Femur (tissue), 1 donor: ENCODE measurements at places on chromosomes 11 and 22.
A peak's percentile ranks its signal among the peaks of the same experiment; 100 is the strongest.

- peak; percentile 28 for DNase-seq
Observed at GRCh38 chr22:34973926-34974325, 92.0 kb upstream of the ISX start.

GRCh38 chr11:68140496-68141245 is 19.5 kb upstream of the CHKA start:
- no peak for DNase-seq

DNA sequence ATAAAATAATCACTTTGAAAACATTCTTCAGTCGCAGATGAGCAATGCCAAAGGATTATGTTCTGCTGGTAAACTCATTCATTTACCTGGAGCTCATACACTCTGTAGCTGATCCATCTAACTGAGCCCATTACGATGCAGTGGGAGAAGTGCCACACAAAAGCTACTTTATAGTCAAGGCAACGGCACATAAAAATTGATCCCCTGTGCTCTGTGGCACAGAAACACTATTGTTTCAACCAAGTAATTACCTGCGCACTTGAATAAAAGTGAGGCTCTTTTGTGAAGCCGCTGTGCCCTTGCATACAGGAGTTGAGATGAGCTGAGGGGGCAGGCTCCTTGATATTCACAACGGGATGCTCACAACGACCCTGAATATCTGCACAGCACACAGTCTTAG is 7.2 kb downstream of the DKK3 start:
- DNase-seq = no peak

DNA sequence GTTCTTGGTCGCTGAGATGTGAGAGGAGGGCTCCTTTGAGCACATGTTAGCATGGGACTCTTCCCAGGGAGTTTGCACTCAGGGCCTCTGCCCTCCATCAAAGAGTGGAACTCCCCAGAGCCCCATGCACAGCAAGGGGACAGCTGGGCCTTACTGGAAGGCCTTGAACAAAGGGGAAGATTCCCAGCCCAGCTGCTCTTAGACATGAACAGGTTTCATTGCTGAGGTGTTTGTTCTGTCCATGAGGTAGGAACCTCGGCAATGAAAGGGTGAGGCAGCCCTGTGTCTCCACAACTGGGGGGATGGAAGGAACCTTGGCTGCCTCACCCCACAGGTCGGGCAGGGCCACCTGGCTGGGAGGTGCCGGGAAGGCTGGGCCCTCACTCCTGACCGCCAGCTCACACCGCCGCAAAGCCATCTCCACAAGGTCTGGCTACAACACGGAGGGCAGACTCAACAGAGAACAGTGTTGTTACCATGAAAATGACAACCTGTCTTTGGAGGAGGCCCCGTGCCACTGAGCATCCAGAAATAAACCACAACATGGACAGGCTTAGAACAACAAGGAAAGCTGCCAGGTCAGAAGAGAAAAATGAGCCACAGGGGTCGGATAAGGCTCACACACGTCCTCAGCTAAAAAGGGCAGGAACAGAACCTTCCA is 3.2 kb downstream of the DERL3 start:
- no peak for DNase-seq

GRCh38 chr11:80280737-80281136 is 839.9 kb upstream of the TENM4 start:
- peak; percentile 92 for DNase-seq

DNA sequence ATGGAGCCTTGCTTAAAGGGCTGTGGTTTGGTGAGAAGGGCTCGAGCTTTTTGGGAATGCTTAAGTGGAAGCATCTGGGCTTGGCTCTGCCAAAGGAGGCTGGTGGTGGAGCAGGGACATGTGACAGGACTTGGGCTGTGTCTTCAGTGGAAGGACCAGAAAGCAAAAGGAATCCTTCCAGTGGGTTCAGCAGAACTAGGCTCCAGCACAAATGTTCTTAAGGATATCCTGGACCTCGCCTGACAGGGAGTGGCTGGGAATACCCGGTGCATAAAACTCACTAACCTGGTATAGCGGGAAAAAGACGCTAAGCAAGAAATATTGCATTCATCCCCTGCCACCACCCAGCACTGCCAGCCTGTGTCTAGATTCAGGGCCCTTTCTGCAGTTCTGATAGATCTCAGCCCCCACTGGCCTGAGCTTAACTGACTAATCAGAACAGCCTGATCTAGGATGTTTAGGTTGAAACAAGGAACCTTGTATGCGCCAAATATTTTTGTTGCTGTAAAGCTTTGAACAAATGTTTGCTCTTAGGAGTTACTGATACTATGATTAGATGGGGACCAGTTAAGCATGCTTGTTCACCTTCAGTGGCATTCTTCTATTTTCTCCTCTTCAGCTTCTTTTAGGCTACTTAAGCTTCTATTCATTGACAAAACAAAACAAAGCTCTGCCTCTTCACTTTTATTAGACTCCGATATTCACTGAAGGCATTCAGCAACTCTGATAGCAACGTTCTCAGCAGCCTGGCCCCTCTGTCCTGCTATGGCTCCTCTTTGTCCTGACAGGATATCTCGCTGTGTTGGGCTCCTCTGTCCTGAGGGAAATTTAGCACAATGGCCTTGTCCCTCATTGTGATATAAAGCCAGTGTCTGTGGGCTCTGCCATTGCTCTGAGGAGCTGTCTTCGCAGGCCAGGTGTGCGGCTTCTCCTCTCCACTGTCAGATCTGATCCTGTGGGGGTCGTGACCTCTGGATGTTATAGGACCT is 25.0 kb downstream of the PPFIBP2 start:
- no peak for DNase-seq

DNA sequence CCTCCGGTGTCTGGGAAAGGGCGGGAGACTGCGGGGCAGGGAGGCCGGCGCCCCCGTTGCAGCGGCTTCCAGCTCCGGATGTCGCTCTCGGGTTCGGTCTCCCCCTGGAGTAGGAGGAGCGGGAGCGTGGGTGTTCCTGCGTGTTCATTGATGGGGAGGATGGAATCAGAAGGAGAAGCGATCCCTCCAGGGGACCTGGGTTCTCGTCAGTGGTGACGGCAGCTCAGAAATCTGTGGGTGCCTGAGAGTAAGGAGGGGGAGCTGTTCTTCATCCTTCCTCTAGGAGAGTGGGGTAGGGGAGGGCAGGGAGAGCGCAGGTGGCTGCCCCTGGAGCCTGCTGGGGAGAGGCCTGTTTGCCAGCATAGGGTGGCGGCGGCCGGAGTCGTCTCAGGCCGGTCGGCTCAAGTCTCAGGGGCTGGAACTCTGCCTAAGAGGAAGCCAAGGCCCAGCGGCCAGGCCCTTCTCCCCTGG is 1.1 kb downstream of the UBASH3B start:
- peak; percentile 59 for DNase-seq

- no peak for DNase-seq
Observed at GRCh38 chr11:100709233-100709957, 22.3 kb downstream of the ARHGAP42 start.

- DNase-seq = no peak
Observed at GRCh38 chr11:45272701-45273100, 13.4 kb downstream of the SYT13 start.

DNA sequence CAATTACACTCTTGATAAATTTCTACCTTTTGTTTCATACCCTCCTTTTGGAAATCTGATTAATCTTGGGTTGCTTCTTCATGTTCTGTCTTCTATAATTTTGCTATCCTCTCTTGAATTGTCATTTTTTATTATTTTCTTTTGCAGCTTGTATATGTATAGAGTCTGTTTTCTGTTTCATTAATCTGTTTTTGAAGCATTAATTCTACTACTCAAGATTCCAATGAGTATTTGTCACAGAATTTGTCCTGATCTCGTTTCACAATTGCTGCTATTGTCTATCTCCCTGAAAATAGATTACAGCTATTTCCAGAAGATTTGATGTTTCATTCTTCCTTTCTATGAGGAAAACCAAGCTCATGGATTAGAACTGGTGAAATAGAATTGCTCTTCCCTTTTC is 406.1 kb downstream of the DYNC2H1 start:
- DNase-seq = no peak

GRCh38 chr11:79342236-79342635 is 98.6 kb downstream of the TENM4 start:
- no peak for DNase-seq

- no peak for DNase-seq
Observed at GRCh38 chr11:90332415-90332814, 109.6 kb upstream of the CHORDC1 start.
